Activated CD4-positive, alpha-beta memory T cell treated with anti-CD3 and anti-CD28 coated beads, Interleukin-2, amount 10 ng/mL, durations not matched to agents 7 days and 5 days (primary cell): ENCODE measurements at places on chromosomes 13 and 19. TPM values are rescaled to one million over a fixed set of nuclear protein-coding genes. Genes with fewer than 3 reads are reported as not detected.

DNA sequence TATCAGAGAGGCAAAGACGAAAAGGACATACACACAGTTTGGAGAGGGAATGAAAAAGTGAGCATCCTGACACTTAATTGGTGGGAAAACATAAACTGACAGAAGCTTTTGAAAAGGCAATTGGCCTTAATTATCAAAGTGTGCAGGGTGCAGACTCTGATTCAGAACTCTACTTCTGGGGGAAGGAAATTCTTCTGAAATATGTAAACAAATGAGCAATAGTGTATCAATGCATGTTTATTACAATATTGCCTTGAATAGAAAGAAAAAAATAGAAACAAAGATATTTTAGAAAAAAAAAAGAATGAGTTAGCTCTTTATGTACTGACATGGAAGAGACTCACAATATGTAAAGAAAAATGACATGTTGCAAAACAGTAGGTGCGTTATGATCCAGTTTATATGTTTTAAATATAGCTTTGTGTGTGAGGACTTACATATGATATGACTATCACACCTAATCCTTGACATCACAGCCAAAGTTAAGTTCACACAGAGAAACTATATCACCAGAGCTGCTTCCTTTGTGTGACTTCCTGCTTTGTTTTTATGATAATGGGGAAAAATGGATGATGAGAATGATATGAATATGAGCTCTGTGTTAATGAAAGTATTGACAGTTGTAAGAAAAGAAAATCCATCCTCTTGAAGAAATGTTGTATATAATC, 182.4 kb downstream of the KCTD12 start:
- H3K36me3 ChIP-seq = no peaks in the 10 kb centered on the region
- no peaks in the 10 kb centered on the region for H3K4me1 ChIP-seq
- no peak for DNase-seq
- H3K4me3 ChIP-seq = no peak overlapping the region

DNA sequence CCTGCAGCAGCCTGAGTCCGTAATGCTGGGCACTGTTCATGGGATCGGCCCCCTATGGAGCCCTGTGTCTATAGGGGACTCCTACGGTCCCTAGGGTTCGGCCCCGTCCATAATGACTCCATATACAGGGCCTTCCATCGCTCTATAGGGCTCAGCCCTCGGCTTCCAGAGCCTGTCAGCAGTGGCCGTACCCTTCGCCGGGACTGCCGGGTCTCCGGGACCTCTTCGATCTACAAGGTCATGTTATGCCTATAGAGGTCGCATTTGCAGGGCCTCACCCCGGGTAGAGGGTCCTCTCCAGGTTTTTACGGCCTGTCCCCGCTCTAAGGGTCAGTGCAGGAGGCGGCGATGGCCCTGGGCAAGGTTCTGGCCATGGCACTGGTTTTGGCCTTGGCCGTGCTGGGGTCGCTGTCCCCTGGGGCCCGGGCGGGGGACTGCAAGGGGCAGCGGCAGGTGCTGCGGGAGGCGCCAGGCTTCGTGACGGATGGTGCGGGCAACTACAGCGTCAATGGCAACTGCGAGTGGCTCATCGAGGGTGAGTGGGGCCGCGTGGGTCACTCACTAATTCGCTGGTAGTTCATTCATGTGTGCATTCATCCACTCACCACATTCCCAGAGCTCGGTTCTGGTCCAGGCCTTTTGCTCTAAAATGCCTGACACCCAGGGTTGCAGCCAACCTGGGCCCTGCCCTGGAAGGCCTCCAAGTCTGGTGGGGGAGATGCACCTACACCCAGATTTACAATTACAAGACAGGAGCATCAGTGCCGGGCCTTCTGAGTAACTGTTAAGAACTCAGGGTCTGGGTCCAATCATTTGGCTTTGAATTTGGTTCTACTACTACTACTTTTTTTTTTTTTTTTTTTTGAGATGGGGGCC, 699 bp downstream of the MEGF8 start:
- peak overlapping the region; percentile 76 for H3K27ac ChIP-seq
- no peak for DNase-seq
- H3K4me1 ChIP-seq = peaks cover 18% of the 10 kb centered on the region
- peaks cover 22% of the 10 kb centered on the region for H3K27me3 ChIP-seq

- no peak overlapping the region for H3K4me3 ChIP-seq
- H3K27me3 ChIP-seq = no peaks in the 10 kb centered on the region
- H3K27ac ChIP-seq = no peak overlapping the region
- DNase-seq = no peak
- no peaks in the 10 kb centered on the region for H3K36me3 ChIP-seq
Measured at GRCh38 chr13:63024458-63024857, 1608.8 kb upstream of the PCDH20 start.

DNA sequence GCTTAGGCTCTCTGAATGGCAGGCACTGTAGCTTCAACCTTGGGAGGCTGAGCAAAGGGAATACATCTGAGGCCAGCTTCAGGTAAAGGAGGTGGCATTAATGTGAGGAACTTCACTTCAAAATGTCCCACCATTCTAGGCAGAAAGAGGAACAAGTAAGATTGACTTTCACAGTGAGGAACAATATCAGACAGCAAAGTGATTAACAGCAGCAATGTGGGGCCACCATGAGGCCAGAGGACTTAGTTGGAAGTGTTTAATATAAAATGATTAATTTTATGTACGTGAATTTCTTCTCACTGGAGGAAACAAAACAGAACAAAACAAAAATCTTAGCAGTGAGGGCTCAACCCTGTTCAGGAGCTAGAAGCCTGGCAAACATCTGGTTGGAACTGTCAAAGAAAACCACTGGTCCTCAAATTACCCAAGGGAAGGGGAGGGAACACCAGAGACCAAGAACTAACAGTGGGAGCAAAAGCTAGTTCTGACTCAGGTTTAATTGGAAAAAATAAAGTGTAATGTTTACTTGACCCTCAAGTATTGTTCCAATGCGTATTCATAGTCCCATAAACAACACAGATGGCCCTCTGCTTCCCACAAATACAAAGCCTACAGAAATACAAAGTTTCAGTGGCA, 43.9 kb upstream of the FRY start:
- no peaks in the 10 kb centered on the region for H3K4me1 ChIP-seq
- no peaks in the 10 kb centered on the region for H3K36me3 ChIP-seq
- no peak overlapping the region for H3K4me3 ChIP-seq
- H3K27me3 ChIP-seq = no peaks in the 10 kb centered on the region

DNA sequence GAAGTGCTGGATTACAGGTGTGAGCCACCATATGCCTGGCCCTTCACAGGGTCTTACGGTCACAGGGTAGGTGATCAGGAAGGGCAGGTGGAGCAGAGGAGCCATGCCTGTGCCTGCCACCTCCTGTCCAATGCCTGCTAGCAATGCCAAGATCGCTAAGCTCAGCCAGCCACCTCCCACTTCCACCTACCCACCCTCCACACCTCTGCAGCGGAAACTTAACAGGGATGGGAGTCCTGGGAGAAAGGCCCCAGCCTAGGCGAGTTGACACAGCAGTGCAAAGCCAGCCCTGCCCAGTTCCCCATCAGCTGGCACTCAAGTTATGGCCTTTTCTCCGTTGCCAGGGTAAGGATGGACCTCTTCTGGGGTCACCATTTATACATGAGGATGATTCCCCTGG, 15.9 kb upstream of the FCHO1 start:
- peaks cover 38% of the 10 kb centered on the region for H3K36me3 ChIP-seq
- DNase-seq = no peak
- H3K27ac ChIP-seq = no peak overlapping the region
- no peak overlapping the region for H3K4me3 ChIP-seq
- peaks cover 19% of the 10 kb centered on the region for H3K4me1 ChIP-seq

DNA sequence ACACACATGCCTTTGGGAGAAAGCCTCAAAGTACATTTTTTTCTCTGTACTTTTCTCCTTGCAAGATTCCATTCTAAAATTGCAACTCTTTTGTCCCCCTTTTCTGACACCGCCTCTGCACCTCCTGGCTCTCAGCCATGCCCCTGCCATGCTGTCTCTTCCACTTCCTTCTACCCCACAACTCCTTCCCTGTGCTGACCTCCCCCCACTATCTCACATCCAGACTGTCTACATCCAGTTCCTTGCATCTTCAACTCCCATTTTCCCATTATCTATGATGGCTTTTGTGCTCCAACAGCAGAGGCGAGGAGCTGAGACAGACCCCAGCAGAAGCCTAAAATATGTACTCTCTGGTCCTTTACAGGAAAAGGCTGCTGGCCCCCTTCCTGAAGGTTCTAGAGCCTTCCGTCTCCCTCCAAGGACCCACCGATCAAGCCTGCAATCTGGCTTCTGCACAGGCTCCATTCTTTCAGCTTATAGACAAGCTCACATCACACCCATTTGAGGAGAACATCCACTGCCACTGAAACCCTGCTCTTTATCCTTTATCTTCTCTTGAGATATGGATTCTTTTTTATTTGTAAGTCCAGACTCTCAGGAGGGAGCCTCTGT, 50.2 kb downstream of the RFX2 start:
- no peak overlapping the region for H3K4me3 ChIP-seq
- H3K4me1 ChIP-seq = peaks cover 49% of the 10 kb centered on the region
- H3K36me3 ChIP-seq = no peaks in the 10 kb centered on the region
- no peaks in the 10 kb centered on the region for H3K27me3 ChIP-seq
- H3K27ac ChIP-seq = no peak overlapping the region
- DNase-seq = no peak

- H3K4me1 ChIP-seq = no peaks in the 10 kb centered on the region
- H3K27ac ChIP-seq = no peak overlapping the region
- DNase-seq = no peak
- H3K36me3 ChIP-seq = no peaks in the 10 kb centered on the region
- H3K27me3 ChIP-seq = peaks cover 44% of the 10 kb centered on the region
- no peak overlapping the region for H3K4me3 ChIP-seq
Measured at GRCh38 chr19:33343301-33343700, 30.2 kb upstream of the CEBPG start.

DNA sequence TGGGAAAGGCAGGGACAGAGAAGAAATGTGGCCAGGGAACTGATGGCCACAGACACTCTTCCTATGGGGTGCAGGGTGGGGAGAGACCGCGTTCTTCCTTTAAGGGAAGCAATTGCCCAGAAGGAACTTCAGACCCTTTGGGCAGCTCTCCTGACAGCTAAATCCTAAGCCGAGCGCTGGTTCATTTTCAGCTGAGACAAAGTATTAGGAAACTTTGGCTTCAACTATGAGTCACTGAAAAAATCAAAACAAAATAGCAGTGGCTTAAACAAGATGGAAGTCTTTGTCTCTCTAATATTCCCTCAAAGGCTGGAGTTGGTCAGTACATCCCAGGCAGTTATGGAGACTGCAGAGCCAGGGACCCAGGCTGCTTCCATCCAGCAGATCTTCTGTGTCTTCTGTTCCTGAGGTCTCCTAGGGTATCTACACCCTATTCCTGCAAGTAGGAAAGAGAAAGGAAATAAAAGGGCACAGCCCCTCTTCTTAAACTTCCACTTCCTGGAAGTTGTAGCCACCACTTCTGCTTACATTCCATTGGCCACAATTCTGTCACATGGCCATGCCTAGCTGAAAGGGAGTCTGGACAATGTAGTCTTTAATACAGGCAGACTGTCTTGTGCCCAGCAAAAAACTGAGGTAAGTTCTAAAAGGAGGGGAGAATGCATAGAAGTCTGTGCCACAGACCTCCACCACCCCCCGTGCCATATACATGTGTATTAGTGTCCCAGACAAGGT, 163.5 kb downstream of the KATNAL1 start:
- DNase-seq = peak; percentile 57
- peaks cover 27% of the 10 kb centered on the region for H3K36me3 ChIP-seq

DNA sequence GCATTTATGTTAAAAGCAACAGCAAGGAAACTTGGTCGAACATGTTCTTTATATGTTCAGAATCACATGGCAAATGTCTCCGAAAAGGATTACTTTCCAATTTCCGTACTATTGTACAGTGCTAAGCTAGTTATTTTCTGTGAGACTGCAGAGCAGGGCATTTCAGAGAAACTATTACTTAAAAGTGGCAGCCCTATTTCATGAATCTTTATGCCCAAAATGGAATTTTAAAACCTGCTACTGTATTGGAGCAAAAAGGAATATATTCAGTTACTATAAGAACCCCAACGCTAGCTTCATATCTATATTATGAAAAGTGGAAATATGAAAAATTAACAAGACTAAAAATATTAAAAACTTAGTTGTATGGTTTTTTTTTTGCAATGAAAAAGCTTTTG, 2.2 kb upstream of the KLF5 start:
- H3K36me3 ChIP-seq = no peaks in the 10 kb centered on the region
- no peak overlapping the region for H3K27ac ChIP-seq
- no peak for DNase-seq
- H3K27me3 ChIP-seq = peaks cover 44% of the 10 kb centered on the region

DNA sequence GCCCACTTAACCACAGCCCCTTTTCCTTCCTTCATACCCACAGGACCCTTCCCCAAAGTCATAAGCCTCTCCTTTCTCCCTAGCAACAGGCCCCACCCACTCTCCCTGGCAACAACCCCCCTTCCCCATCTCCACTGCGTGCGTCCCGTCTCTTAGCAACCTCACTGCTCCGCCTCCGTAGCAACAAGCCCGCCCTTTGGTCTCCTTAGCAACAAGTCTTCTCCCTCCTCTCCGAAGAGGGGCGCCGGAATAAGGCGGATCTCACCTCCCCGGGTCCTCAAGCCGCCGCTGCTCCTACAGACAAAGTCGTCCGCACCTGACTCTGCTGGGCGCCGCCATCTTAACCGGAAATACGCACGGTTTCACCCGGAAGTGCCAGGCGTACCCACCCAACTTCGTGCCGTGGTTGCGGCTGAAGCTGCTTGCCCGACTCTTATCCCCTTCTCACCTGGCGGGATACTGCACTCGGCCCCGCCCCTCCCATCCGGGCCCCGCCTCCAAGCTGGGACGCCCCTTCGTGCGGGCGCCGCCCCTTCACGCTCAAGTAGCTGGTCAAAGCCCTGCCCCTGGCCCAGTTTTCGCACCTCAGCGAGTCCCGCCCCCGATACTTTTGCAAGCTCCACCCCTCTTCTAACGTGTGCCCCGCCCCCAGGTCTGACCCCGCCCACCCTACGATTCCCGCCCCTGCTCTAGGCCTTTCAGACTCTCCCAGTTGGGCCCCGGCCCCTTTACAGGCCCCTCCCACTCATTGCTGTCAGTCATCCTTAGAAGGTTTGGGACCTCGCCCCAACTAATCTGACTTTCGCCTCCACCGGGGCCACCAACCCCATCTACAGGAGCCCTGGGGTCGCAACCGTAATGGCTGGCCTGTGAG, at the start of gene HSPBP1:
HSPBP1 (minus strand) TSS at position 341 of the 874 bp plus-strand sequence. CDS start 502 bp downstream, outside the sequence.
- H3K36me3 ChIP-seq = peaks cover 13% of the 10 kb centered on the region
- H3K27ac ChIP-seq = peak within 1 kb of the TSS; percentile 97
- H3K27me3 ChIP-seq = peaks cover 8% of the 10 kb centered on the region
- DNase-seq = peak; percentile 98
- peaks cover 57% of the 10 kb centered on the region for H3K4me1 ChIP-seq

Gene TINCR
- 0.38 TPM for total RNA-seq

Gene KATNAL1
- 27.8 TPM for total RNA-seq

Gene BORA
- 25.6 TPM for total RNA-seq

Gene NACC1
- total RNA-seq = 82.2 TPM

Gene CRLF1
- total RNA-seq = not detected

Gene ZNF225
- total RNA-seq = 4.7 TPM

Gene MISP
- not detected for total RNA-seq
